ENCODE measurements at places on chromosomes 7 and 10.

DNA sequence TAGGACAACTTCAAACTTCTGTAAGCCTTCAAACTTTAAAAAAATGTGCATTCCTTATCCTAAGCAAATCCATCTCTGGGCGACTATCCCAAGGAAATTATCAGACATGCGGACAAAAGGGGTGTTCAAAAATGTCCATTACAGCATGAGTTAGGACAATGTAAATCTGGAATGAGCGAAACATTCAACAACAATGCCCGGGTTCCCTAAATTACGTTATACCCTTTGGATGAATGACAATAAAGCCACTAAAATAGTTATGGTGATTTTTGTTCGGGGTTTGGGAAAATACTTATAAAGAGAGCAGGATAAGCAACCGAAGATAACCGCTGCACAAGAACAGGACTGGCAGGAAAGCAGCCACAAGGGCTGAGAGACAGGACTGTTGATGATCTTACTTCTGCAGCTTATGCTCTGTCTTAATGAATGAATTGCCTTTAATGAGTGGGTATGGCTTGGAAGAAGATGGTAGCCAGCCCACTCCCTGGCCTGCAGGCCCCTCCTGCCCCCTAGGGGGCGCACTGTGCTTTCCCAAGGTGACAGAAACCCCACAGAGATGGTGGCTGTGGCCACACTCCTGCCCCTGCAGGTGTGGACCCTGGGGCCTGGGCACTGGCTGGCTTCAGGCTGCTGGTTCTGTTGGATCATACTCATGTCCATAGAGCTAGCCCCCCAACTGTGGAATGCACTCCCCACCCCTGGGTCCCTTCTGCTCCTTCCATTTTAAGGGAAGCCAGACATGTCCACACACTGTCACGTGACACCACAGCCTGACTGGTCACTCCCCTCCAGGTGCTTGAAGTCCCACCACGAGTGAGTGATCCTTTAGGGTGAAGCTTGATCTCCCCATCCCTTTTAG, 45.0 kb downstream of the ZCCHC24 start:
- DNase-seq = peak; percentile 34

DNA sequence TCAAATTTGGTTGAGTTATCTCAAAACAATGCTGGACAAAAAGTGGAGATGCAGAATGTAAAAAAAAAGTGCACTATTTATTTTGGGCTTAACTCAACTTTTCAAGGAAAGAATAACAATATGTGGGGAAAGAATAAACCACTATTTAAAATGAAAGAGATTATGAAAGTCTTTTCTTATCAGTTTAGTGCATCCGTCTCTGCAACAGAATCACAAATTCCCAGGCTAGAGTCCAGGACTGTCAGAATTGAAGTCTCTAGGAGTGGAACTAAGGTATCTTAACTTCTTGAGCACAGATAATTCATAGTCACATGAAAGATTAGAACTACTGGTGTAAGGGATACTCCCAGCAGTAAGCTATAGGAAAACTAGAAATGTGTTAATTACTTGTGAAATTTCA, 1200.3 kb upstream of the LRRN3 start:
- DNase-seq = no peak

- DNase-seq = no peak
These were observed 155.8 kb downstream of the BMPER start for GRCh38 chr7:34061149-34061548.

- no peak for DNase-seq
These were observed 434.2 kb downstream of the PARD3 start for GRCh38 chr10:34380856-34381255.

GRCh38 chr7:139737221-139738100, 40.3 kb downstream of the HIPK2 start:
- DNase-seq = no peak

DNA sequence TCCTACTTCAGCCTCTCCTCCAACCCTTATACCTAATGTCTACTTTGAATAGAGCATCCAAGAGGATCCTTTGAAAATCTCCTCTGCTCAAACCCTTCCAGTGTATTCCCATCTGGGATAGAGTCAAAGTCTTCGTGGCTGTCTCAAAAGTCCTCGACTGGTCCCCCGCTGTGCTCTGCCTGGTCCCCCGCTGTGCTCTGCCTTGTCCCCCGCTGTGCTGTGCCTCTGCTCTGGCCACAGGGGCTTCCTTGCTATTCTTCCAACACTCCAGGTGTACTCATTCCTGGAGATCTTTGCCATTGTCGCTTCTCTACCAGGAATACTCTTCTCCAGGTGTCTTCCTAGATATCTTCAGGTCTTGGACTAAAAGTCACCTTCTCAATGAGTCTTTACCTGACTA, 36.1 kb upstream of the COMMD3 start:
- DNase-seq = no peak

DNA sequence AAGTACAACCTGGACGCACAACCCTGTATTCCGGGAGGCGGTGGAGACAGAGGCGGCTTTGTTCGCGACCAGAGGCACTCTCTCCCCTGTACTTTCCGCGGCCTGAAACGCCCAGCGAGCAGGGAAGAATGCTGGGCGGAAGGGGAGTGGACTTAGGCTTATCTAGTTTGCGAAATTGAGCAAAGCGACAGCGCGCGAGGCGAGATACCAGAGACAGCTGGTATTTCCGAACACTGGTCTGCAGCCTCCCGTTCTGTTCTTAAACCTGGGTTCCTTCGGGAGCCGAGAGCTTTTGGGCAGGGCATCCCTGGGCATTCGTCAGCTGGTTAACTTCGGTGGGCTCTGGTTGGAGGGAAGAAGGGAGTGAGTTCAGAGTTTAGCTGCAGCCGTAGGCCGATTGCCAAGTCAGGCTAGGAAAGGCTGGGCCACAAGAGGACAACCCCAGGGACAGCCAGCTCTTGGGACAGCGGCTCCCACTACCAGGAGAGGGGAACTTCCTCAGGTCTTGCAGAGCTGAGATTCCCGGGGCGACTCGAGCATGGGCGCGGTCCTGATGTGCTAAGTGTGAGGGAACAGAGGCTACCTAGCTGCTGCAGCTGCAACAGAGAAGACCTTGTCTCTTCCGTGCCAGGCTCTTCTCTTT, 3.9 kb downstream of the HMX3 start:
- DNase-seq = no peak

DNA sequence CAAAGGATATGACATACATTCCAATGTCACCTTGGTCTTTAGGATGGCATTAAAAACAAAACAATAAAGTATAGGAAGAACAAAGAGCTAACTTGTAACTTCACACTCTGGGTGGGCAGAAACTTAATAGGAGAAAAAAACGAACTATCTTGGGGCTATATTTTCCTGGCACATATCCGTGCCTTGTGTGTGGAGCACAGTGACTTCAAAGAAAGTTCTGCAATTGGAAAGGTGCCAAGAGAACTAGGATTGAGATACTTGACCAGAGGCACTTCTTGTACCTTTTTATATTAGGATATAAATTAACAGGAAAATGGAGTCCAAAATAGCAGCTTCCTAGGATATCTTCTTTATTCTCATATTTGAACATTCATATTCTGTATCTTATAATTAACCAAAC, 148.4 kb downstream of the SEMA3D start:
- no peak for DNase-seq
